ENCODE measurements at places on chromosomes 4 and X.
A peak's percentile ranks its signal among the peaks of the same experiment; 100 is the strongest.

DNA sequence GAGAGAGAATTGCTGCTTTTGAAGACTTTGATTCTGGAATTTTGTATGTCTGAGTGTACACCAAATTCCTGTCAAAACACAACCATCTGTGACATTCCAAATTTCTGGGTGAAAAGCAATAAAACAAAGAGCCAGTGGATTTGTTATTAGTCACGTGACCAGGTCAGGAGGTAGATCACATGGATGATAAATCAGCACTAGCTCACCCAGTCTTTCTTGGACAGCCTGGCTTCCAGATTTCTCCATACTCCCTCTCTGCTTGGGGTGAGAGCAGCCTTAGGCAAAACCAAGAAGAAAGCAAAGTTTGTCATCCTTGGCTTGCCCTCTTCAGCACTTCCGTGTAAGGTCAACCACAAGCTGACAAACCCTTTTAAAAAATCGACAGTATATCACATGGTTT, 194.2 kb downstream of the CLCN4 start:
- no peak for DNase-seq

- DNase-seq = no peak
Observed at GRCh38 chr4:128334256-128334655, 46.6 kb upstream of the PGRMC2 start.

GRCh38 chr4:147736458-147736857, 4.6 kb downstream of the ARHGAP10 start:
- no peak for DNase-seq

DNA sequence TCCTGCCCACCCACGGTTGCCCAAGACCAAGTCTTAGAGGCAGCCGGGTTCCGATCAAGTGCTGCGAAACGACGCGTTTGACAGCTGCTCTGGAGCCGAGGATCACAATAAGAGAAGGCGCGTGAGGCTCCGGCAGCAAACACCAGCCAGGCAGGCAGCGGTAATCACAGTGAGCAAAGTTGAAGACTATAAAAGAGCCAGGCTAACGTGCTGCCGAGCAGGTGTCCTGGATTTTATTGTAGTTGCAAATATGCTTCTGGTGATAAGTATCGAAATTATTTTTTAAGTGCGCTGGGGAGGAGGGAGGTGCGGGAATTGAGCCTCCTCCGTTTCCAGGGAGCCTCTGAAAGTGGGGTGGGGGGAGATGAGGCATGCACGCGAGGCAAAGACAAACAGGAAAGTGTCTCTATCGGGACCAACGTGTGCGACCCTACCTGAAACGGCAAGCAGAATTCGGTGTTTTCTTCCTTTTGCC, 590 bp downstream of the GABRA2 start:
- DNase-seq = no peak

DNA sequence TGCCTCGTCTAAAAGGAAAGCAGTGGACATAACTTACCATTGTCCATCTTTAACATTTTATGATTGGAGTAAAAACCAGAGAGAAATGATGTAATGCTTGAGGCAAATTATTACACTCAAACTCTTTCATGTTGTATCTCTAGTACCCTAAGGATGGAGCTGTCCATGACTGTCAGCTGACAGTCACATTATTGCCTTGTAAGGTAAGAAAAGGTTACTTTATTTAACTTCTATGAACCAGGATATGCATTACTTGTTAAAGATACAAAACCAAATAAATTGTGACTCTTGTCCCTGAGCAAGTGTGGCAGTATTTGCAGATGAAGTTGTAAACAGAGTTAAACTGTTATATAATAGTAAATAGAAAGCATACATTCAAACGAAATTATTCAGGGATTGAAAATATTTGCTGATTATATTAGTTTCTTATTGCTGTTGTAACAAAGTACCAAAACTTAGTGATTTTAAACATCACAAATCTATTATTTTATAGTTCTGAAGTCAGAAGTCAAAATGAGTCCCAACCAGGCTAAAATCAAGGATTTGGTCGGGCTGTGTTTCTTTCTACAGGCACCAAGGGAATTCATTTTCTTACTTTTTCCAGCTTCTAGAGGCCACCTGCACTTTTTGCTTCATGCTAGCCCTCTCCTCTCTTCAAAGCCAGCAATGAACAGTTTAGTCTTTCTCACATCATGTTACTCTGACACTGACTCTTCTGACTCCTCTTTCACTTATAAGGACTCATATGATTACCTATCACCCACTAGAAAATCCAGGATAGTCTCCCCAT, 113.8 kb downstream of the CEP44 start:
- no peak for DNase-seq

DNA sequence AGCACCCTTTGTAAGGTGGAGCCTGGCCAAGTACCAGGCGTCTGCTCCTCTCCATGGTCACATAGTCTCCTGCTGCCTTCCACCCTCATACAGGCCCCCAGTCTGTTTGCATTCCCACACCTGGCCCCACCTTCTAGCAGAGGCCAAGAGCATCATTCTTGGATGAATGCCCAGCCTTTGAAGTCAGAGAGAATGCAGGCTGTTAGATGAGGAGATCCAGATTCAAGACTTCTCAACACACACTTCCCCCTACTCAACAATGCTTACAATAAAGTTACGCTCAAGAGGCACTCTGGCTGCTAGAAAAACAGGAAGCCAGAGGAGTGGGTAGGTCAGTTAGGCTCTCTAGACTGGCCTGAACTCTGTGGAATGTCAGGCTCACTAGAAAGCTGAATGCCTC, 43.3 kb downstream of the SHROOM4 start:
- DNase-seq = no peak

DNA sequence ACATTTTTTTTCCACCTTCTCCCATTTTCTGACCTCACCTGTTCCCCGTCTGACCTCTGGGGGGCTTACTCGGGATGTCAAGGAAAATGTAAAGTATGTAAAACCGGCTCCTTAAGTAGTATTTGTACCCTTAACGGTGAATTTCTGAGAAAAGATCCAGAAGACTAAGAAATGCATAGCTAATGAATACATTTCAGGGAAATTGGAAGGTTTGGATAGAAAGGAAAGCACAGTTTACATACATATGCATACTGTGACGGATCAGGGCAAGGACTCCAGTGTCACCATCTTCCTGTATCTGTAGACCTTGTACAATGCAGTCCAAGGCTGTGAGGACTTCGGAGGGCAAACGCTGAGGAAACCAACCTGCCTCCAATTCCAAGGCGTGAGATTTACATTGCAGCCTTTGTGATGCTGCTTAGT, 2185.9 kb upstream of the TENM3 start:
- peak; percentile 30 for DNase-seq

DNA sequence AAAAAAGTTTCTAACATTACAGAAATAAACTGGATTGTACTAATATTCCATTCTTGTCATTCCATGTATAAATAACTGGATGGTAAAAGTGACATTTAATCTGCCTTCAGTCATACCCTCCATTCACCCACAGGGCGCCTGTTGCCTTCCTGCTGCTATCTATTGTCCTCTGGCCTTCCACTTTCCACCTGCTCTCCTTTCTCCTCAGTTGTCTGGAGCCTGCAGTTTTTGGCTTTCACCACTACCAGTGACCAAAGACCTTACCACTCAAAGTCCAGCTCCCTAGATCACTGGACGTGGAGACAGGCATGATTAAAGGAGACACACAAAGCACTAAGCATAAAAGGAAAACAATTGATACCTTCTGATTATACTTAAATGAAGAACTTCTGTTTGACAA, 46.2 kb upstream of the NHS start:
- DNase-seq = no peak

Measured in MM.1S (cell line).